ENCODE measurements at places on chromosomes 13 and 19.

DNA sequence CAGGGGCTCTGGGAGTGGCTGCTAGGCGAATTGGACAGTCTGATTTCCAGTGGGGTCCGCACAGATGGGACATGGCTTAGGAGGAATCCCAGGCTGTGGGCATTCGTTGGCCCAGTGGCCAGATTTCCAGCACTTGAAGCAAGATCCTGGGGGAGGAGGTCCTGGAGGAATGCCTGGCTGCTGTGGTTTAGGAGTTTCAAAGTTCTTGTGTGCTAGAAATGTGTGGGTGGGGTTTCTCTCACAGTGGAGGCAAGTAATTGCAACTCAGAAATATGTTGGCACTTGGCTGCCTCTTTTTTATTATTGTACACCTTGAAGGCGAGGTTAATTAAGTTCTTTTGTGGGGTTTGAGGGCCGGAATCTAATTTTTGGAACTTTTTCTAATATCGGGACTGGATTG lies 17.1 kb downstream of the IGFL3 start:
- DNase-seq: no peak

- no peak for DNase-seq
These were observed 652.1 kb upstream of the GPC6 start for GRCh38 chr13:92574499-92574898.

DNA sequence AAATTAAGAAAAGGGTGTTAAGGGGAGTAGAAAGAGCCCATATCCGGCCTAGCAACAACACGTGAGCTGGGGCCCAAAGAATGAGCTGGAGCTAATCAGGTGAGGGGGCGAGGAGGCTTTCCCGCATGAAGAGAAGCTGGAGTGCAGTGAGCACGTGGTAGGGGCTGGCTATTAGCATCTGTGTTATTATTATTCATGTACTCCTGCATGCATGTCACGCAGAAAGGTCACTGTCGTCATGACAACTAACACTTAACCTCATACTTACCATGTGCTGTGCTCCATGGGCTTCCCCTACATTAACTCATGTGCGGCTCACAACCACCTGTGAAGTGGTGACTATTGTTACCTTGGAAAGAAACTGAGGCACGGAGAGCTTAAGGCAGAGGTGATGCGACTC lies 227.6 kb upstream of the UBL3 start:
- DNase-seq: no peak

- no peak for DNase-seq
These were observed 152.0 kb upstream of the SLC10A2 start for GRCh38 chr13:103218253-103218652.

DNA sequence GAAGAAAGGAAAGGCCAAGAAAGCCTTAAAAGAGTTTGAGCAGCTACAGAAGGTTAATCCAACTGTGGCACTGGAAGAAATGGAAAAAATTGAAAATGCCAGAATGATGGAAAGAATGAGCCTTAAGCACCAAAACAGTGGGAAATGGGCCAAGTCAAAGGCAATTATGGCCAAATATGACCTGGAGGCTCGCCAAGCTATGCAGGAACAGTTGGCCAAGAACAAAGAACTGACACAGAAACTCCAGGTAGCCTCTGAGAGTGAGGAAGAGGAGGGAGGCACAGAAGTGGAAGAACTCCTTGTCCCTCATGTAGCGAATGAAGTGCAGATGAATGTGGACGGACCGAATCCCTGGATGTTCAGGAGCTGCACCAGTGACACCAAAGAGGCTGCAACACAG lies 5.1 kb downstream of the UTP14C start:
- no peak for DNase-seq

GRCh38 chr19:32178401-32178800 lies 167.0 kb upstream of the ZNF507 start:
- DNase-seq: no peak

- no peak for DNase-seq
These were observed 14.8 kb upstream of the DNAJC15 start for GRCh38 chr13:43008596-43008995.

- no peak for DNase-seq
These were observed 30.0 kb downstream of the DCLK1 start for GRCh38 chr13:36101157-36101556.

- no peak for DNase-seq
These were observed 22.0 kb downstream of the ZNF146 start for GRCh38 chr19:36236946-36237310.

- DNase-seq: no peak
These were observed 114.1 kb upstream of the SOX1 start for GRCh38 chr13:111952814-111953213.

- peak; percentile 88 for DNase-seq
These were observed 66.9 kb upstream of the TM9SF2 start for GRCh38 chr13:99434258-99434788.

DNA sequence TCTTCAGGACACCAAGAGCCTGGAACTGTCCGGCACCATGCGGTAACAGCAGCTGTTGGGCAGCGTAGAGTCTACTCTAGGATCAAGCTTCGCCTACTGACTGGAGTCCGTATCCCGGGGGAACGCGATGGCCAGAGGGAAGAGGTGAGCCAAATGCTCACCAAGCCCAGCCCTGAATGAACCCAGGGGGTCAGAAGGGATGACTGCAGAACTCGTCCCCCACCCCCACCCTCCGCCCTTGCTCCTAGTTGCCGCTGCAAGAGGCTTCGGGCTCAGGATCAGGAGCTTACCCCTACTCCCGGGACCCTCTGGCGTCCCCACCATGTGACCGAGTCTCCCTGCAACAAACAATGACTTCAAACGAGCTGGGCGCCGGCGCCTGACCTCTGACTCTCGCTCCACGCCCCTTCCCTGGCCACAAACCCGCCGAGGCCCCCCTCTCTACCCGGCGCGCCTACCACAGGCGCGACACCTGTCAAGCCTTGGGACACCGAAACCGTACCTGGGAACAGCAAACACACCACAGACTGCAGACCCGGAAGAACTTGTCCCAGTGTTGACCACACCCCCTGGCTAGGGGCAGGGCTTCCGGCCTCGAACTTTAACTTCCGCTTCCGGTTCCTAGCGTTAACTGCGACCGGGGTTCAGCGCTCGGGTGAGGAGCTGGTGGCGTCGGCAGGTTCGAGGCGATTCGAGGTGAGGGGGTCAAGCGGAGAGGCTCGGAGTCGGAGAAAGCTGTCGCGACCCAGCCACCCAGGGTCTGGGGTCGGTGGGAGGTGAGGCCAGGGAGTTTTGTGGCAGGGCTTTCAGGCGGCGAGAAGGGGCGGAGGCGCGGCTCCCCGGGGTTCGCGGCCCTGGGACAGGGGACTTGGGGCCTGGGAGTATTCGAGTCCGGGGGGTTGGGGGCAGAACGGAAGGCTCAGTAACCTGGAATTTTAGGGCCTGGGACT lies at the start of gene UBL5:
TSS of gene UBL5 (plus strand) at position 630 of the 950 bp plus-strand sequence. CDS start 420 bp downstream, outside the sequence.
- peak; percentile 93 for DNase-seq

DNA sequence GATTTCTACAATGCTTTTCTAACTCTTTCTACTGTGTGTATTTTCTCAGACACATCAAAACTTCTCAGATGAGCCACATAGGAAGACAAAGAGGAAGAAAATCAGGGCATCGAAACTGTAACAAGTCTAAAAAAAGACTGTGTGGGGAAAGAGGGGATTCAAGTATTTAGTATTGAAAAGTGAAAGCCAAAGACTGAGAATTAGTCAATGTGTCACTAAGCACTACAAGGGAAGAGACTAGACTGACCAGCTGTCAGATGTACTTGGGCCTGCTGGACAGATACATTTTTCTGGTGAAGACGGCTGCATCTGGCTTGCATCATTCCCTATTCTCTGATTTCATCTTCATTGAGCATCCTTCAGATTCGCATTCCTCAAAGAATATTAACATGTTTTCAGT lies 25.4 kb downstream of the COMMD6 start:
- DNase-seq: no peak

GRCh38 chr19:13366529-13367143 lies 139.6 kb downstream of the CACNA1A start:
- DNase-seq: no peak

DNA sequence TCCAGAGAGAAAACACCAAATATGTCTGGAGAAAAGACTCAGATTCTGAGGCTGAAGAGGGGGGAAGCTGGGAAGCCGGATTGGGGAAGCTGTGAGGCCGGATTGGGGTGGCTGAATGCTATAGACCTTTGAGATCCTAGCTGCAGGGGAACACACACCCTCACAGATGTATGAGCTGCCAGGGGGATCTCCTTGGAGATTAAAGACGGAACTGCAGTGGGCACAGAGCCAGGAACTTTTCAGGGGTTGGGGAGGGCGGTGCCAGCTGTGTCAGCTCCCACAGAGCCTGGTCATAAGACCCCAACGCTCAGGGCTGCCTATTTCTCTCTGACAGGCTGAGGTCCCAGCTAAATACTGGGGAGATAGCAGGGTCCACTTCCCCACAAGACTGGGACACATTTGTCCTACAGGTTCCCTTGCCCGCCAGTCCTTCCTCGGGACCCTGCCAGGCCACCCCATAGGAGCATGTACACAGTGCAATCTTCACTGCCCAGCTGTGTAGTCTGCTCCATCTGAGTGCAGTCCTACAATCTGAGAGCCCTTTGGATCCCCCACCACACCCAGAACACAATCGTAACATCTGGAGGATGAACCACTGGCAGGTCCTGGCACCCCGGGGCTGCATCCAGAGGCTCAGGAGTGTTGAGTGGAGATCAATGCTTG lies 1893.9 kb downstream of the PCDH9 start:
- no peak for DNase-seq

DNA sequence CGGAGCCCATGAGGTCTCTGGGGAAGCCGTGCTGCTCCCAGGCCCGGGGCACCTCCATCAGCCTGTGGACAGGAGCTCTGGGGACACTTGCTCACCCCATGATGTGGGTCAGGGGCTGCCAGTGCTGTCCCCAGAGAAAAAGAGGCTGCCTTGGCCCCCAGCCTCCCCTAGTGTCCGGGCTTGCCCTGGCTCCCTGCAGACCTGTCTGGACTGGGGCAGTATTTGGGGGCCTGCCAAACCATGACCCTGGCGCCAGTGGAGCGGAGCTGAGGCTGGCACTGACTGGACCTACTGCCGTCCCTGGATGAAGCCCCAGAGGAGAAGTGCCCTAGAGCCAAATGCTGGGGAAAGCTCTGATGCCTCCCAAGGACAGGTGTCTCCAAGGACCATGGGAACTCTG lies 30.4 kb downstream of the ELAVL1 start:
- no peak for DNase-seq

- DNase-seq: no peak
These were observed 27.1 kb downstream of the STK24 start for GRCh38 chr13:98549728-98550317.

Measured in CD4-positive, alpha-beta T cell treated with Interleukin-17A for 1 hour (primary cell).